Parietal lobe (tissue), 2 donors: ENCODE measurements at places on chromosomes 4 and X. TPM values are rescaled to one million over a fixed set of nuclear protein-coding genes. Genes with fewer than 3 reads are reported as not detected.

Gene AKAP14
- total RNA-seq: not detected

Gene NPNT
- total RNA-seq: 43.8 TPM

Gene SPACA5
- not detected for total RNA-seq

Gene HEPH
- 4.7 TPM for total RNA-seq

Gene UCP1
- total RNA-seq: not detected

Gene TNIP3
- not detected for total RNA-seq

Gene CCDC110
- total RNA-seq: 0.94 TPM

Gene DACH2
- total RNA-seq: 11.3 TPM

Gene EVC2
- 2.5 TPM for total RNA-seq

Gene MAGEB10
- total RNA-seq: not detected
